ENCODE measurements at places on chromosomes 5 and 9. TPM values are rescaled to one million over a fixed set of nuclear protein-coding genes. Genes with fewer than 3 reads are reported as not detected.

ECM2 gene
- total RNA-seq = 0.17 TPM

PCDH12 gene
- total RNA-seq = 0.14 TPM

GMCL2 gene
- total RNA-seq = not detected

IFNK gene
- not detected for total RNA-seq

SPATA31C1 gene
- total RNA-seq = not detected

LSM11 gene
- 3.1 TPM for total RNA-seq

PCDHB8 gene
- total RNA-seq = not detected

NME5 gene
- total RNA-seq = not detected

SPINK1 gene
- not detected for total RNA-seq

TEX53 gene
- total RNA-seq = not detected

GRCh38 chr5:172717481-172718195 lies 53.4 kb downstream of the DUSP1 start:
- no peak for DNase-seq

- no peak for DNase-seq
Observed at GRCh38 chr9:134404376-134405358, 78.4 kb downstream of the RXRA start.

DNA sequence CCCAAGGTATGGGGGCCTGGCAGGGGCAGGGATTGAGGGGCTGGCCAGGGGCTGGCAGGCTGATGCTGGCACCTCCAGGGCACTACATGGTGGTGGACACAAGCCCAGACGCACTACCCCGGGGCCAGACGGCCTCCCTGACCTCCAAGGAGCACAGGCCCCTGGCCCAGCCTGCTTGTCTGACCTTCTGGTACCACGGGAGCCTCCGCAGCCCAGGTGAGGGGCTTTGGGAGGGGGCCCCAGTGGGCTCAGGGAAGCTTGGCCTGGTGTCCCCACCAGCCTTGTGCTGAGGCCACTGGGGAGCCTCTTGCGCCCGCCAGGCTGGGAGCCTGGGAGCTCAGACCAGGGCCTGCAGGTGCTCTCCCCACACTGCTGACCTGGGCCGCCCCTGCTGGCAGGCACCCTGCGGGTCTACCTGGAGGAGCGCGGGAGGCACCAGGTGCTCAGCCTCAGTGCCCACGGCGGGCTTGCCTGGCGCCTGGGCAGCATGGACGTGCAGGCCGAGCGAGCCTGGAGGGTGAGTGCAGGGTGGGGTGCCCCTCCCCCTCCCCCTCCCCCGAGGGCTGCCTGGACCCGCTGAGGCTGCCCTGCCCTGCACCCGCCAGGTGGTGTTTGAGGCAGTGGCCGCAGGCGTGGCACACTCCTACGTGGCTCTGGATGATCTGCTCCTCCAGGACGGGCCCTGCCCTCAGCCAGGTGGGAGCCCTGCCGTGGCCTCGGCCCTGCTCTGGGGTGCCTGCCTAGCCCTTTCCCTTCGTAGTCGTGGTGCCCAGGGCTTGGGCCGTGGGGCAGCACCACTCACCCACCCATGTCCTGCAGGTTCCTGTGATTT lies 5.7 kb downstream of the MAMDC4 start:
- no peak for DNase-seq

- DNase-seq = no peak
Observed at GRCh38 chr5:40801771-40802562, 3.8 kb upstream of the PRKAA1 start.

DNA sequence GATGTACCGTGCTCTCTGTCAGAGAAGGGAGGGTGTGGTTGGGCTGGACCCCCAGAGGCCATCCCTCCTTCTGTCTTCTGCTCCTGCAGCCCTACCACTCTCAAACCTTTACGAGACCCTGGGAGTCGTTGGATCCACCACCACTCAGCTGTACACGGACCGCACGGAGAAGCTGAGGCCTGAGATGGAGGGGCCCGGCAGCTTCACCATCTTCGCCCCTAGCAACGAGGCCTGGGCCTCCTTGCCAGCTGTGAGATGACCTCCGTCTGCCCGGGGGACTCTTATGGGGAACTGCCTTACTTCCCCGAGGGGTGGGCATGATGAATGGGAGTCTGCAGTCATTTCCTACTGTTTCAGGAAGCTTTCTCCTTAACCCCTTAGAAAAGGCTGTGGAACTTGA lies 17.5 kb downstream of the TGFBI start:
- DNase-seq = no peak

- no peak for DNase-seq
Observed at GRCh38 chr5:80919678-80920196, 40.4 kb upstream of the RASGRF2 start.

GRCh38 chr5:1634337-1634661 lies 110.5 kb upstream of the LPCAT1 start:
- DNase-seq = no peak

- DNase-seq = no peak
Observed at GRCh38 chr5:156376751-156377150, 49.8 kb downstream of the SGCD start.

DNA sequence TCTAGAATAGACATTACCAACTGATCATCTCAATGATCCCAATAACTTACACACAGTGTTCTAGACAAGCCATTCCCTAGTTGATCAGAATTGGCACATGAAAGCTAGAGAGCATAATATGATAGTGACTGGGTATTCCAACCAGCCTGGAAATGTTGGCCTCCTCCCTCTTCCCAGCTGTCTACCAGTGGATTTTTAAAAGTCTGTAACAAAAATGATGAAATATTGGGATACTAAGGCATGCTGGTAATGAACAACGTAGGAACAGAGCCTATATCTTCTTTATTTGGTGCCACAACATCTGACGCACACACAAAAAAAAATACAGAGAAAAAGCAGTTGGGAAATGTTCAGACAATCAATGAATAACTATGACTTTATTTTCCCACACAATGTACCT lies 34.8 kb downstream of the TRIM32 start:
- DNase-seq = no peak

DNA sequence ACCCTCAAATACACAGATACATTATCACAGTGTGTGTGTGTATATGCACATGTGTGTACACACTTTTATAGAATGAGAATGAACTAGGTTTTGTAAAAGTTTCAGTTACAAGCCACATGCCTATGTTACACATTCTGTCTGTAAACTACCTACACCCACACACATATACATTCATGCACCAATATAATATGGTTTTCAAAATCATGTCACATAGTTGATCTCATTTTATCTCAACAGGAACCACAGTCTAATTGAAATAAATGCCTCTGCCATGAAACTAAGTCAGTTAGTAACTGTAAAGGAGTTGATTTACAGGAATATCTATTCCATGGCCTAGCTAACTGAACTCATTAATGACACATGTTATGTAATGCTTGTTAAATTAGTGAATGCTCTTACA lies 646.6 kb downstream of the PDE4D start:
- no peak for DNase-seq

DNA sequence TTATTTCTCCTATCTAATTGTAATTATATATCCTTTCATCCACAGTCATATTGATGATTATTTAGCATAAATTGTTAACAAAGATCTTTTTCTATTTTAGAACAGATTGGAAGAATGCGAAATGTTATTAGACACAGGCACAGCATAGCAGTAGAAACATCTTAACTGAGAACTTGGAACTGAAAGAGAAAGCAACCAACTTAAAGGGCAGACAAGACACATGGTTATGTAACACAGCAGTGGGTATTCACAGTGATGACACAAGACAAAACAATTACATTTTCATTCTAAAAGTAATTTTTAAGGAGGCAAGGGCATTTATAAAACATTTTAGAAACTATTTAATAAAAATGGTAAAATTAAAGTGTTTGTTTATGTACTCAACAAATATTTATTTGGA lies 57.7 kb upstream of the MEF2C start:
- no peak for DNase-seq

DNA sequence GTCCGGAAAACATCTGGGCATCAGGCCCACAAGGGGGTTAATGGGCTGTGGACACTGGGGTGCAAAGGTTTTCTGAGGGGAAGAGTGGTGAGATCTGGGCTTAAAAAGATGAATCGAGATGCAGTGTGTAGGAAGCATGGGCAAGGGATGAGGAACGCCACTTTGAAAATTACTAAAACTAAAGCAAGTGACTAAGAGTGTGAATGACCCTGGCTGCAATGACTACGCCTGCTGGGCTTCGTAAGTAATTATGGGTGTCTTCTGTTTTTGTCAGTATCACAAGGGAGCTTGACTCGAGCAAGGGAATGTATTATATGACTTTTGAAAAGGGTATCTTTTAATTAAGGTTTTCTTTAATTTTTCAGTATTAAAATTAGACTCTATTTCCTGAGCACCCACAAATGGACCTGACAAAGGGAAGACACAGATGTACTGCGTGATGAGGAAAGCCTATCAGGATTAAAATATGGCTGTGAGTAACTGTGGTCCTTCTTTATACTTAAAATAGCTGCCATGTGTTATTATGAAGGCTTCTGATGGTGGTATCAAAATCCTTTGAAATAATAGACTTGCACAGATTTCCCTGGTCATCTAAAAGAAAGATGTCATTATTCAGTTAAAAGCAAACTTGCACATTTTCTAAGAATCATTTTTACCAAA lies 4.2 kb downstream of the CTXN3 start:
- no peak for DNase-seq

GRCh38 chr9:120561709-120562108 lies 18.3 kb downstream of the CDK5RAP2 start:
- no peak for DNase-seq

- no peak for DNase-seq
Observed at GRCh38 chr5:169791251-169791650, 154.2 kb downstream of the DOCK2 start.

DNA sequence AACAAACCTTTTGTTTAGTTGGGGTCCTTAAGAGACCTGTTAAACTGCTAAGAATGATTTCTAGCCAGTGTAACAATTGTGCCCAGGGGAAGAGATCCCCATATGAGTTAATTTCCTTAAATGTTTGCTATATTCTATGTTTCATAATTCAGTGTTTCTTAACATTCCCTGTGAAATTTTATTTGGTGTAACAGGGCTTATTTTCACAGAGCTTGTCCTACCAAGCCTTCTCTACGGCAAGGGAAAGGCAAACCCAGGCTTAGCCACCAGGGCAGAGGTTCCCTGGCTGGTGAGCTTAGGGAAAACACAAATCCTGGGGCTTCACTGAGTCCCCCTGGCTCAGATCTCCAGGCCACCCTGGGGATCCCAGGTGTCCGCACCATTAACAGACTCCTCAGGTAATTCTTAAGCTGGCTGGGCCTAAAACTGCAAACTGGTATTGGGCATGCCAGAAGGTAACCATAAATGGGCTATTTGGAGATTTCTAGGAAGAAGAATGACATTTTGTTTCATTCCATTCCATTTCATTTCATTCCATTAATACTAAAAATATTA lies 17.0 kb upstream of the LCP2 start:
- no peak for DNase-seq

- DNase-seq = no peak
Observed at GRCh38 chr9:134179918-134180785, 15.8 kb upstream of the RNU6ATAC start.

DNA sequence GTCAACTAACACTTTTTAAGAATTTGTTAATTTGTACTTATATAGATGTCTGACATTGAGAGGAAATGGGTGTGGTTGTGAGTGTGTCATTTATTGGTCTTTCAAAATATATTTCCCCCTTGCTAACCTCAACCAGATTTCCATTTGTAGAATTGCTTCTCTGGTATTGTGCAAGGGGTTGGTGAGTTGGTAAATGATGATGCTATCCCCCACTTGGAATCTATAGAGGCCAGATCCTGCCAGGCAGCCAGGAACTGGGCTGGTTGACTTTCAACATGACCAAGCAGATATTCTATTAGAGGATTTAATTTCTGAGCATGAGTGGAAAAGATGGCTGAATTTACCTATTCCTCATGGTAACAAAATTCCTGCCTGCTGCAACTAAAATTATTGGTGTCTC lies 306.6 kb upstream of the KIF2A start:
- DNase-seq = peak; percentile 45

GRCh38 chr9:135369412-135369990 lies 110.1 kb upstream of the PPP1R26 start:
- no peak for DNase-seq

- DNase-seq = no peak
Observed at GRCh38 chr5:171477666-171478065, 58.2 kb downstream of the FGF18 start.

DNA sequence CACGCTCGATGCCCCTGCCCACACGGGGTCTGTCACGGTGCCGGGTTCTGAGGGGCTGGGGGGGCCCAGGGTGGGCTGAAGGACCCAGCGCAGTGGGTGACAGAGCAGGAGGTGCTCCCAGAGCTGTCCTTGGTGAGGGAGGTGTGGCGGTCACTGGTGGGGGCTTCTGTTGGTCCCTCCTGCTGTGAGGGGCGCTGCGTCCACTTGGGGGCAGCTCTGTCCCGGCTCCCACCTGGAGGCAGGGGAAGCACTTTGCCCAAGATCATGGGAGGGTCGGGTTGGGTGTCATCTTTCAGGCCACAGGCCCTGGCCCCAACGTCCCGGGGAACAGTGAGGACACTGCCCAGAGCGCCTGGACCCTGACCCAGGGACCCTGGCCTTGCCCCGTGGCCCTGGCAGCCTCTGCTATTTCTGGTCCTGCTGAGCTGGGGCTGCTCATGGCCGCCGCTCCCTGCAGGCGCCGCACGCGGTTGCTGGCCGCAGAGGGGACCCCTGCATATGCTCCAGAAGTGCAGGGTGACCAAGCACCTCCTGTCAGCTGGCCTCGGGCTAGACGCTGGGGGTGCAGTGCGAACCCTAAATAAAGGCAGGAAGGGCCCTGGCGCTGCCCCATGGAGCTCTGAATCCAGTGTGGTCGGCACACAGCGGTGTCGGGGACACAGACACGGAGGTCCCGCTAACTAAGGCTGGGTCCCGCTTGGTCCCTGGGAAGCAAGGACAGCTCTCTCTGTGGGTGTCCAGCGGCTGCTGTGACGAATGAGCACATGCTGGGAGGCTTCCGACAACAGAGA lies 11.6 kb upstream of the RNU6ATAC start:
- DNase-seq = no peak

DNA sequence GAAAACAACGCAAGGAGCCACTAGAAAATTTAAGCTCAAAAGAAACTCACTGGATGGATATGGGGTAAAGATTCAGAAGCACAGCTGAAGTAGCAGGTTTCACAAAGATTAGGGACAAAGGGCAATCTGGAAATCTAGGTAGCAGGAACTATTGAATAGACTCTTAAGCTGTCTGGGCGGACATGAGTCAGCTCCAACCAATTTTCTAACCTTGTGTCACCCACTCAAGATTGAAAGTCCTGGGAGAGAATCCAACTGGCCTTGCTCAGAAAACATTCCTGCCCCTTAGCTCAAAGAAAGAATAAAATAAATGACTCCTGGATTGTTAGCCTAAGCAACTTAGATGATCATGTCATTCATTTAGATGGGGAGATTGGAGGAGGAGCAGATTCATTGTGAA lies 69.2 kb downstream of the STK32A start:
- peak; percentile 88 for DNase-seq
